ENCODE measurements at places on chromosomes 5 and 9.

DNA sequence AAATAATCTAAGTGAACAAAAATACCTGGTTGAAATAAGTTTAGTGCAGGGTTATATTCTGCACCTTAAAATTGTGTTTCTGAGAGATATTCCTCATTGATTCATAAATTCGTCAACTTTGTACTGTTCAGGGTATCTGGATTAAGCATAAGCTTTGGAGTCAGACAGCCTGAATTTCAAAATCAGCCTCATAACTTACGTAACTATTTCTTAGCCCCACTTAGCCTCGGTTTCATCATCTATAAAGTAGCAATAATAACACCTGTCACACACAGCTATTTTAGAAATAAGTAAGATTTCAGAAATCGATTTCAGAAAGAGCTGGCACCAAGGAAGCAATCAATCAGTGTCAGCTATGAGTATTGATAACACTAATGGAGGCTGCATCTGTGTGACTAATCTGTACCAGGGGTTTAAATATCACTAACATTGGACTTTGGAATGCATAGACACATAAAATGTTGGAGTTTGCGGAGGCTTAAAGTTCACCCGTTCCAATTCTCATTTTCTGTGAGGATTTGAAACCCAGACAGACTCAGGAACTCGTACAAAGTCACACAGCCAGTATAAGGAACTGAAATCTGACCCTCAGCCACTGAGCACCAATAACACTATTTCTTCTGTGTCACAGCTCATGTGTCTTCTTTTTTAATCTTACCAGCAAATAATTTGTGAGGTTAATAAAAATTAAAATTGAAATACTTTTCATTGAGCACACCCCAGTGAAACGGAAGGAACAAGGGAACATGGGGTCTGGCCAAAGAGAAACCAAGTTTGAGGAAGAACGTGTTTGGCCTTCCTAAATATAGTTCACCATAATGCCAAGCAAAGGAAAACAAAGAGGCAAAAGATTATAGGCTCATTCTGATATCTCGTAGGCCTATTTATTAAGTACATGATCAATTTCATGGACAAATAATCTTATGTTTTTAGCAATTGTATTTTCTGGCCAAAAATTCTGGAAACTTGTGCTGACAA, 194.4 kb upstream of the PTGER4 start:
- no peak for DNase-seq

DNA sequence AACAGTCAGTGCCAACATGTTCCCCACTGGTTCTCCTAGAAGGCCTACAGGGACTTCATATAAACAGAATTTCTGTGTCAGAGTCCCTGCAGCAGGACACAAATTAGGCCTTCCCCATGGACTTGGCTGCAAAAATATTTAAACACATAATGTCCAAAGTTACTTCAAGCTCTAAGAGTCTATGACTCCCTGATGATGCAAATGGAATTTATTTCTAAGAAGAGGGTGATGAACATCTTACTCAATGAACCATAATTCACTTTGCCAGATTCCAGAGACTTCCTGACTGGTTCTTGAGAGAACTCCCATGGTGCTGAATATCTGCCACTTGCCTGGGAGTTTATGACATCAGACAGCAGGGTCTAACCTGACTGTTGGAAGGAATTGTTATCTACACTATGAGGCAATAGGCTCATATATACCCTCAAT, 32.7 kb upstream of the ADRA1B start:
- no peak for DNase-seq

- no peak for DNase-seq
These were observed 111.5 kb downstream of the SAXO1 start for GRCh38 chr9:18921366-18922075.

DNA sequence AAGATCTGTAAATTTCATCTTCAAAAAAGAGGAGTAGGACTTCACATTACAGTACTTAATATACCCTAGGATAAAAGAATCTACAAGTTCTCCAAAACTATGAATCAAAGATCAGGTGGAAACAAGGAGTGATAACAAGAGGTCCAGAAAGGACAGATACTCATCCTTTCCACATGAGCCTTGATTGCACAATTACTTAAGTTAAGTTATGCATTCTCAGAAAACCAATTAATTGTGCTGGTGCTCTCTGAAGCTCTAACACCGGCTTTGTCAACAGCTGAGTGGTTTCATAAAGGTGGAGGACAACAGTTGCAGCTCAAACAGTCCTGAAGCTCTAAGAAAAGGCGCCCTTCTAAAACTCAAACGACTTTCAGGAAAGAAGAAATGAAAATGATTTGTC, 251.9 kb downstream of the BNC2 start:
- no peak for DNase-seq

- DNase-seq: no peak
These were observed 5.5 kb downstream of the SLC9A3 start for GRCh38 chr5:518721-519120.

DNA sequence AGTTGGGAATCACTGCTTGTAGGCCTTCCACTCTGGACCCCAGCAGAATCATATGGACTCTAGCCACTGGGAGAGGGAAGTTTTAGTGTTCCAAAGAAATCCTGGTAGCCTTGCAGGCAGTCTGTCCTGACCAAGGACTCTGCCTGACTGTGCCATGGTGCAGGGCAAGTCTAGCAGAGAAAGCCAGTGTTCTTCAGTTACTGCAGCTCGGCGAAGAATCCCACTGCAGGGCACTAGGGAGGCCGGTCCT, 20.3 kb upstream of the MATR3 start:
- no peak for DNase-seq

GRCh38 chr9:33438926-33439680, 8.3 kb downstream of the AQP3 start:
- no peak for DNase-seq

GRCh38 chr5:159905496-159905895, 10.8 kb upstream of the ADRA1B start:
- no peak for DNase-seq

GRCh38 chr5:62450259-62450658, 37.7 kb downstream of the IPO11 start:
- DNase-seq: no peak

DNA sequence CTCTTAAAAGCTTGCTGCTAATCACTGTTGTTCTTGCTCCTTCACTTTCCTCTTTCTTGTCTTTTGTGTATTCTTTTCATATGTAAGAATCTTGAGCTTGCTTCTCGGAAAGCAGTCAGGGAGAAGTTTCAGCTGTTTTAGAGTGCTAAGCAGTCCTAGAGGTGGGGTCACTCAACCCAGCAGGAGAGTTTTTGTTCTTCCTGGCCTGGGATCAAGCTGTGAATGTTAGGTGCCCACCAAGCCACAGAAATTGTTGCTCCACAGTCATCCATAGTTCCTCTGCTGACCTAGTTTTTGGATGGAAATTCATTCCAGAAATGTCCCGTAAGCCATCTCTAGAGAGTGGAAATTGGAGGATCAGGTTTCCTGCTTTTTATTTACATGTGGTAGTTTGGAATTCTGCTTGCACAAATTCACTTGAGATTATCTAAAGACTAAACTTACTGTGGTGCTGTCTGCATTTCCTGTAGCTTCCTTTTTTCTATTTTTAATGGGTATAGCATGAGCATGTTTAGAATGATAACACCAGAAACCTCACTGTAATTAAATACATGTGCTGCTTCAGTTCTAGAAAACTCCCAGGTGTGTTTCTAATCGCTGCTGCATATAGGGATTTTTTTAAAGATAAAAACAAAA, 108.7 kb downstream of the MAST4 start:
- no peak for DNase-seq

DNA sequence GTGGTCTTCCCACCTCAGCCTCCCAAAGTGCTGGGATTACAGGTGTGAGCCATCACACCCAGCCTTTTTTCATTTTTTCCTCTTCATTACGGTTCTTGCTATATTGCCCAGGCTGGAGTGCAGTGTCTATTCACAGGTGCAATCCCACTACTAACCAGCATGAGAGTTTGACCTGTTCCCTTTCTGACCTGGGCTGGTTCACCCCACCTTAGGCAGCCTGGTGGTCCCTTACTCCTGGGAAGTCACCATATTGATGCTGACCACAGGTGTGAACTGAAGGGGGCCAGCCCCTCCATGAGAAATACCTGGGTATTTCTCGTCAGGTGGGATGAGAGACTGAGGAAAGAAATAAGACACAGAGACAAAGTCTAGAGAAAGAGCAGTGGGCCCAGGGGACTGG, 2.4 kb downstream of the PDE6A start:
- no peak for DNase-seq

GRCh38 chr5:140575309-140575708, 10.7 kb downstream of the SLC35A4 start:
- no peak for DNase-seq

DNA sequence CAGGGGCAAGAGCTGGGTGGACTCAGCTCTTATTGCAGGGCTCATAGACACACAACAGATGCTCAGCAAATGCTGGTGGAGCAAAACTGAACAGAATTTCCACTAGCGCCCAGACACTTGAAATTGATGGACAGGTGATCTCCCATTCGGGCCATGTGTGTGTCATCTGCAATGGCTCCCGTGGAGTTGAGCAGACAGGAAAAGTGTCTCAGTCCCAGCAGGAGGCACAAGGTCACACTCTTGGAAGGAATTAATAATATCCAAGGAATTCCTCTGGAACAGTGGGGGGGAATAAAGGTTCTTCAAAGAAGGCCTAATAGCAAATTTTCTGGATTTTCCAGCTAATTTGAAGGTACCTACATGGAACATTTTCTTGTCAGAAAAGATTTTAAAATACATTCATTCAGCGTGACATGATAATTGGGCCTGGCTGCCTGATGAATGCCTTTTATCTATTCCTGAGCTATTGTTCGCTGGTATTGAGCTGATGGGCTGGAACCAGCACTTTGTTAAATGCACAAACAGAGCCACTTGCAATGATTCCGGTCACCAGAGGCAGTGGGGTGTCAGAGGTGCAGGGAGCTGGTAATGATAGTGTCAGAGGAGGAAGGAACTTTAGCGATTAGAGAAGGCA, 31.5 kb upstream of the ALDH1B1 start:
- no peak for DNase-seq

DNA sequence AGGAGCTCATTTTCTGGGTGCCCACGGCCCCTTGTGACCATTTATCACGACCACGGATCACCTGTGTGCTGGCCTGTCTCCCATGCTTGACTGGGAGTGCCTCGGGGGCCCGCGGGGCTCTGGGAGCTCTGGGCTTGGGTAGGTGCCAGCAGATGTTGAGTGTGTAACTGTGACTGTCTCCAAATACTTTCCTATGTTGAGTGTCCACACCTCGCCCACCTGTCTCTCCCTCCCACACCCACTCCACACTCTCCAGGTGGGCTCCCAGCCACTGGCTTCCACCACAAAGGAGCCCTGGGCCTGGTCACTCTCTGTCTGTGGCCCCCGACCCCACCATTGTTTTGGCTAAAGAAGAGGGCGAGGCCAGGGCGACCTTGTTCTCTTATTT, 196.4 kb downstream of the CDK5RAP2 start:
- no peak for DNase-seq

GRCh38 chr9:134488331-134489280, 153.0 kb upstream of the COL5A1 start:
- DNase-seq: no peak

DNA sequence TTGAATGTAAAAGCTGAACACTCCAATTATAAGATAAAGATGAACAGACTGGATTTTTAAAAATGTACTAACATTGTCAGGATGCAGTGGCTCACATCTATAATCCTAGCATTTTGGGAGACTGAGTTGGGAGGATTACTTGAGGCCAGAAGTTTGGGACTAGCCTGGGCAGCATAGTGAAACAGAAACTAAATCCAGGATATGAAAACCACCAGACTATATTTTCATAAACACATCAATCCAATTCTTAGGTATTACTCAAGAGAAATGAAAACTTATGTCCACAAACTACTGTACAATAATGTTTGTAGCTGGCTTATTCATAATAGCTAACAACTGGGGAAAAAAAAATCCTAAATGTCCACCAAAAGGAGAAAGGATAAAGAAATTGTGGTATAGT, 26.8 kb upstream of the NAA35 start:
- no peak for DNase-seq

GRCh38 chr9:21840647-21841046, 38.2 kb downstream of the MTAP start:
- DNase-seq: no peak

GRCh38 chr5:167312225-167312624, 979.2 kb upstream of the WWC1 start:
- DNase-seq: no peak

- DNase-seq: no peak
These were observed 16.7 kb downstream of the SYK start for GRCh38 chr9:90818279-90818678.

Measured in T-helper 1 cell (primary cell).